Activated naive CD8-positive, alpha-beta T cell treated with anti-CD3 and anti-CD28 coated beads, Interleukin-2, amount 10 ng/mL, durations not matched to agents 7 days and 5 days (primary cell): ENCODE measurements at places on chromosomes 7 and 10.

- peak; percentile 16 for DNase-seq
Observed at GRCh38 chr7:494259-494687, 25.4 kb downstream of the PDGFA start.

DNA sequence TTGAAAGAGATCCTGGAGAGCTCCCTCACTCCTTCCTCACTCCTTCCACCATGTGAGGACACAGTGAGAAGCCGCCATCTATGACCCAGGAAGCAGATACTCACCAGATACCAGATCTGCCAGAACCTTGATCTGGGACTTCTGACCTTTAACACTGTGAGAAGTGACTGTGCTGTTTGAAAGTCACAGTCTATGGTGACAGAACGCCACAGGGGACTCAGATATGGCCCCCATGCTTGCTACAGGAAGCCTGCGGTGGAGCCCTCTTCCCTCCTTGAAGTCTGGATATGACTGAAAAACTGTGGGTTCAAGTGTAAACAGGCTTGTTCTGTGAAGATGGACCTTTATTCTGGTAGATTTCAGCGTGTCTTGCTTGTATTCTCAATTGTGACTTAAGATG, 297.8 kb downstream of the KLF6 start:
- DNase-seq, result no peak

GRCh38 chr7:116736927-116737715, 65.1 kb downstream of the MET start:
- DNase-seq, result no peak

GRCh38 chr7:143882604-143883078, 19.3 kb downstream of the TCAF1 start:
- DNase-seq, result no peak

- DNase-seq, result no peak
Observed at GRCh38 chr10:123044391-123044790, 35.6 kb downstream of the ACADSB start.

- no peak for DNase-seq
Observed at GRCh38 chr7:111734954-111735660, 172.8 kb upstream of the IMMP2L start.

DNA sequence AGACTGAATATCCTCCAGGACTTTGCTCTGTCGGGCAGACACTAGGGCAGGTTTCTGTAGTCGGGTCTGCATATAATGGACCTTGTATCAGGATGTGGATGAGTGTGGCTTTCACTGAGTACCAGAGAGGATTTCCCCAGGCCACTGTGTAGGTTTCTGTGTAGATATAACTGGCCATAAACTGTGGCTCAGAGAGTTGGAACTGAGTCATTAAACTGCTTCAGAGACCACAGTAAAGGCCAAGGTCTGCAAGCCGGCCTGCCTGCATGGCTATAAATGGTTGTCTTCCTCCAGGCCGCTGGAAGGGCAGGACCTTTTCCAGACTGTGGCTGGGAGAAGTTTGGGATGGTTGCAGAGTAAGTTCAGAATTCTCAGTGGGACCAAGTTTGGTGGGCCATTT, 16.9 kb downstream of the ZNF92 start:
- no peak for DNase-seq

DNA sequence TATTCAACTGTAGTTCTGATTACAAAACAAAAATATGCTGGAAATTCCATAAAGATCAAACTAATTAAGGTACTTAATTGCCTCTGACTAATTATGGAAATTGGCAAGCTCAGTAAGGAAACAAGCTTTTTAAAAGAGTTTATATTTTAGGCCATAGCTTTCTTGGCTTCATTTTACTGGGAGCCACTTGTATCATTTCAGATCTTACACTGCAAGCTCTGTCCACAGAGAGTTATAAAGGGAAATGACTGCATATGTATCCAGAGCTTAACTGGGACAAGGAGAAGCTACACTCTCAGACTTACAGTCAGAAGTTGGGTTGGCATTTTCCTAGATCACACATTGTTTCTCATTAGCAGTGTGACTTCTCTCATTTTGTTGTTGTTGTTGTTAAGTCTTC, 92.4 kb downstream of the LRRN3 start:
- no peak for DNase-seq

DNA sequence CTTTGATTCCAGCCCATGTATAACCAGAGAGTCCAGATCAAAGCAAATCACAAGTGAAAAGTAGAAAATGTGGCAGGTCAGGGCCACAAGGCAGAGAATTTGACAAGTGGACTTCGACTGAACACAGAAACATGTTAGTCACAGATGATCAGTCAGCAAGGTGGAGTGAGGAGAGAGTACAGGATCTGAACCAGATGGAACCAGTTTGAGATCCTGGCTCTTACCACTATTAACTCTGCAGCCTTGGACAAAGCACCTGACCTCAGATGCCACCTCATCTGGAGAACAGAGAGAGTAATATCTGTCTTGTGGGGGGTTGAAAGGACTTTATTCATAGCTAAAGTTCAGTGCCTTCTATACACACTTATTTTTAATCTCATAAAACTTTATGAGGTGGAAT, 4.4 kb downstream of the MRLN start:
- no peak for DNase-seq

GRCh38 chr10:11528286-11528685, 83.2 kb downstream of the USP6NL start:
- DNase-seq, result no peak

DNA sequence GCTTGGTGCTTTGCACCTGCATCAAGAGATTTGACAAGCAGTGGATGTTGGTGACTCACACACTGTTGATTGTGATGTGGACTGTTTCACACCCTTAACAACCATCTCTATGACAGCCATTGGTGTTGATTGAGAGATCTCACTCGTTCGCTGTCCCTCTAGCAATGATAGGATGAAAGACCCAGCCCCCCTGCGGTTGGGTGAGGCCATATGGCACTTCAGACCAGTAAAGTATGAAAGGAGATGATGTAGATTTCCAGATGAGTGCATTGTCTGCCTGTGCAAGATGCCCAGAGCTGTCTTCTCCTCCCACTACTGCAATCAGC, 138.7 kb upstream of the PRR15 start:
- no peak for DNase-seq

- no peak for DNase-seq
Observed at GRCh38 chr10:12922117-12922900, 79.2 kb downstream of the CCDC3 start.

DNA sequence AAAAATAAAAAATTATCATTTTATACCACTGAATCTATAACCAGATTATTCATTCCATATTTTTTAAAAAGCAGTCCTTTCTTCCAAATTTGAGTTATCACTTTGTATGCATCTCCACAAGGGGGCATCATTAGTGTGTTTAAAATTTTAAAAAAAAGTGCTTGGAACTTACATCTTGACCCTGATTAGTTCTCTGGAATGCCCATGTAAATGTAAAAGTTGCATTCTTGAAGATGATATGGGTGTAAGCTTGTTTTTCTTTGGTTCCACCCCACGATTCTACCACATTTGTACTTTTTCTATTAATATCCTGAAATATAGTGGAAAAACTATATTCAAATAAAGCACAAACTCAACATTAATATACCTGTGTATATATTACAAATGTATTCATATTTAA, 144.9 kb downstream of the ELAPOR2 start:
- no peak for DNase-seq

GRCh38 chr10:79038841-79039201, 29.9 kb upstream of the ZMIZ1 start:
- DNase-seq, result no peak
